NCI-H1436 treated with DMSO at 0.1 percent for 48 hours (cell line): ENCODE measurements at places on chromosomes 16 and 17.

GRCh38 chr17:65466547-65466946 is 94.9 kb downstream of the AXIN2 start:
- no peak for DNase-seq

GRCh38 chr16:30740364-30741251 is 7.6 kb upstream of the PHKG2 start:
- no peak for DNase-seq

DNA sequence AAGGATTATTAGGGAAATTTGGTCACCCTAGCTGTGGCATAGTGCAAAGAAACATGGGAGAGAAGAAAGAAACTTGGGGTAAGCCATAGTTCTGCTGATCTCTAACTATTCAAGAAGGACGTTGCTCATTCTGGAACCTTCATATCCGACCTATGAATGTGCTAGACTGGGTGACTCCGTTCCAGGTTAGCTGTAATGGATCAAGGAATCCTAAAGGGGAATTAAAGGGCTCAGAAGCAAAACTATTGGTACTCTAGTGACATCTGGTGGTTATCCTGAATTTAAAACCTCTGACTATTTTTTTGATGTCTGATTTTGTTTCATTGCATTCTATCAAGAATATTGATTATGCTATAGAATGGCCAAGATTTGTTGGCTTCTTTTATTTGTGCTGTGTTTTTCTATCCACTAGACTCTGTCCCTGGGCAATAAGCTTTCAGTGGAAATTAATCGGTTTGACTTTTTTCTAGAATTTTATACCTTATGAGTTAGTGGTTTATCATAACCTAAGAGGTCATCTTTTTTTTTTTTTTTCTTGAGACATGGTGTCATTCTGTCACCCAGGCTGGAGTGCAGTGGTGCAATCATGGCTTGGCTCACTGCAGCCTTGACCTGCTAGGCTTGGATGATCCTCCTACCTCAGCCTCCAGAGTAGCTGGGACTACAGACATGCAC is 19.5 kb downstream of the PCTP start:
- no peak for DNase-seq

DNA sequence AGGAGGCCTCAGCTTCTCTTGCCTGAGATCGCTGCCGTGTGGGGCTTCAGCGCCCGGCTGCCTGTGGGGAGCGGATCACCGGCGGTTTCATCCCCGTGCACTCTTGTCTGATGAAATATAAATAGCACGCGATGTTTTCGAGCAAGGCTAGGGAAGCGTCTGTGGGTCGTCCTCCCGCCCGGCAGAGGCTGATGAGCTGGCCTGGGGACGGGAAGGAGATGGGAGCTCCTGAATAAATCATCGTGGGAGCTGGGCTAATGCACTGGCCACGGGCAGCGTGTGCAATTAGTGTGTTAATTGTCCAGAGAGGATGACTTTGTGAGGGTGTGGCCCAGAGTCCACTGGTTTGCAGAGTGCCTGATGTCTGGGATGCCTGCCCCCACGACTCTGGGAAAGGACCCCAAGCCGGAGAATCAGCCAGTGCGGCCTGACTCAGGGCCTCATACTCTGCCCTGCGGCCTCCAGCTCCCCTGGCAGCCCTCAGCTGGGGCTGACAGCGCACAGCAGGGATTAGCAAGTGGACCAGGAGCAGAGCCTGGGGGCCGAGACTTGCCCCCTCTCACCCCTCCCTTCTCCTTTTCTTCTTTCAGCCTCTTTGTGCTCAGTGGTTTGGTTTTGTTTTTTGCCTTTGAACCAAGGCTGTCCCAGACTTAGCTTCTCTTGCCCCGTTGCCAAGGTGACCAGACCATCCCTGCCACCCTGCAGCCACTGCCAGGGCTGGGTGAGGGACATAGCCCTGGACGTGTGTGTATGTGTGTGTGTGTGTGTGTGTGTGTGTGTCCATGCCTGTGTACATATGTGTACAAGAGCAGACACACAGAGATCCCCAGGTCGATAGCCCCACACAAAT is 21.4 kb downstream of the KCNJ12 start:
- DNase-seq: no peak

GRCh38 chr17:74432766-74433391 is 991 bp downstream of the GPRC5C start:
- no peak for DNase-seq

DNA sequence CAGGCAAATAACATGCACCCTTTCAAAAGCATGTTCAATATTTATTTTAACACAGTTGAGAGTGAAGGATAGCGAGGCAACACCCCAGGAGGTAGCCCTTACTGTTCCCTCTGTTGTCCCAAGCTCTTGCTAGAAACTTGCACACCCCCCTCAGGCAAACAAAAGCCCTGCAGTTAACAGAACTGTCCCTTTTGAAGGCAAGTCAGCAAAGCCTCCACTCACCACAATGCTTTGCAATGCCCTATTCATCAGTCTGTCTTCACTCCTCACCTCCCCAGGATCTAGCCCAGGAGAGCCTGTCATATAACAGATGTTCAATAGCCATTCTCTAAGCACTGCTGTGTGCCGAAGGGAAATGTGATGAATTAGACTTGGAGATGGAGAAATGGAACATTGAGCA is 3.5 kb upstream of the CNEP1R1 start:
- DNase-seq: no peak

DNA sequence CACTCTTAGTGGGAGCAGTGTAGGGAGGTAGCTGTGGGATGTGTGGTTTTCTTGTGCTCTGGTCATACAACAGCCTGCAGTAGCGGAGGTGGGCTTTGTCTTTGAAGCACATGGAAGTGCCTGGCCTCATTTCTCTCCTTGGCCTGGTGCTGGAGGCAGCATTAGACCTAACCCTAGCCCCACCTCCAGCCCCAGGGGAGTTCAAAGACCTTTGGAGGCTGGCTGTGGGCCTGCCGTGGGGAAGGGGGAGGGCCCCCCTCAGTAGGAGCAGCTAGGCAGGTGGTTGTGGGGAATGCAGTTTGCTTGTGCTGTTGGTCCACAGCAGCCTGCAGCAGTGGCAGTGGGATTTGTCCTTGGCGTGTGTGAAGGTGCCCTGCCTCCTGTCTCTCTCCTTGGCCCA is 91.7 kb downstream of the BCAS3 start:
- no peak for DNase-seq

DNA sequence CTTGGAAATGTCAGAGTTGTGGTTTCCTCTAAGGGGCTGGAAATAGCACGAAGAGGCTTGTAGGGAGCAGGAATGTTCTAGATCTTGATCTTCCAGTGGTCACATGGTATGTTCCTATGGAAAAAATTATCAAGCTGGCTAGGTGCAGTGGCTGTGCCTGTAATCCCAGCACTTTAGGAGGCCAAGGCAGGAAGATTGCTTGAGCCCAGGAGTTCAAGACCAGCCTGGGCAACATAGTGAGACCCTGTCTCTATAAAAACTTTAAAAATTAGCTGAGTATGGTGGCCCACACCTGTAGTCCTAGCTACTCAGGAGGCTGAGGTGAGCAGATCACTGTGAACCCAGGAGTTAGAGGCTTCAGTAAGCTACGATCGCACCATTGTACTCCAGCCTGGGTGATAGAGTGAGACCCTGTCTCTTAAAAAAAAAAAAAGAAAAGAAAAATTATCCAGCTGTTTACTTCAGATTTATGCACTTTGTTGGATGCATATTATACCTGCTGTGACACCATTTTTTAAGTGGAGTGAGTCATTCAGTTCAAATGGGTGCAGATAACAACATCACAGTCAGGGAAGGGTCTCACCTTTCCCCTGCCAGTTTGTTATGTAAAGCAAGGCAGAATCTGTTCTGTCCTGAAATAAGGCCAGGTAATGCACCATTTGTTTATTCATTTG is 65.7 kb upstream of the LYRM9 start:
- no peak for DNase-seq

- DNase-seq: no peak
Observed at GRCh38 chr17:33291248-33292200, 1.6 kb downstream of the ASIC2 start.

DNA sequence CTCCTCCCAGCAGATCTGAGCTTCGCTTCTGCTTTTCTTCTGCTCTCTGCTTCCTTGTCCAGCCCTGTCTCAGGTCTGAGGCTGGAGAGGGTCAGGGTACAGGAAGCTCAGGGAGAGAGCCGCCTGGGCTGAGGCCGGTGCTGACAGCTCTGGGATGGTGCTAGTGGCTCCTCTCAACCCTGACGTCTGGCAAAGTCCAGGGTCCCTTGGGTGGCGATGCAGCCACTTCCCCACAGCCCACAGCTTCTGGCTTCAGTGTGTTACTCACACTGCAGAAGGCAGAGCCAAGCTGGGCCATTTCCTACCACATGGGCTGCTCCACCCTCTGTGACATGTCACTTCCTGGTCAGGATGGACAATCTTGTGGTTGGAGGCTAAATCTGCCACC is at the start of gene CD300C:
CD300C (minus strand) TSS at position 273 of the 388 bp plus-strand sequence. CDS start 333 bp downstream, outside the sequence.
- no peak for DNase-seq
